ENCODE measurements at places on chromosomes 3 and 15.

GRCh38 chr15:98898122-98898521, 109.5 kb downstream of the PGPEP1L start:
- no peak for DNase-seq

GRCh38 chr15:52309154-52309548, 13.5 kb upstream of the MYO5C start:
- DNase-seq: no peak

DNA sequence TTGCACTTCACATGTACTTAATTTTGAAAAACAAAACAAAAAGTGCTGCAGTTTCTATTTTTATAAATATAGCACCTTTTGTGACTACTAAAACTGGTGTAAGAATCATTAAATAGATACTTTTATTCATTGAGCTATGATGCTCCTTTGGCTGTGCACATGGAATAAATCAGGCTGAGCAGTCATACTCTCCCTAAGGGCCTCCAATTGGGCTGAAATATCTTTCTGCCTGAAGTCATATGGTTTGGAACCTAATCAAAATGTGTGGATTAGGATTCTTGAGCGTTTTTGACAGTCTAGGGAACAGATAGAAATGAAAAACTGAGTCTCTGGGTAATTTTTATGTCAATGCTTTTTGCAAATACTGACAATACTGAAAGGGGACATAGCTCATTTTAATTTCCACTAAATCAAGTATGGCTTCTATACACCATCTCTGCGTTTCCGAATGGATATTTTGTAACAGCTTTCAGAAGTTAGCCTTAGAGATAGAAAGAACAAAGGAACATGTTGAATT, 392.2 kb upstream of the ROBO1 start:
- DNase-seq: no peak

DNA sequence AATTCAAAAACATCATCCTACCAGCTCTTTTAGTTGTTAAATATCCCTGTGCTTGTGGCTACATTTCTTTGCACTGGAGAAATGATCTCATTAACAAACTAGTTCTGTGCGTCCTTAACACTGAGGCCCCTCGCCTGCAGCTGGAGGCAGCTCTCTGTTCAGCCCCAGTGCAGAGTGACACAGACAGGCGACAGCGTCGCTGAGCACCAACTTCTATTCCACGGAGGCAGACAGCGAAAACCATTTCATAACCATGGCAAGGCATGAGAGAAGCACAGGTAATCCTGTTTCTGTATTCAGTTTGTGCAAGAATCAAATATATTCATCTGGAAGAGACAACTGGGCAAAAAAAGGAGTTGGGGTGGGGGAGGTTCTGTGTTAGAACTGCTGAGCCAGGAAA, 530.7 kb downstream of the ZIC1 start:
- no peak for DNase-seq

GRCh38 chr3:187889601-187890404, 144.5 kb upstream of the BCL6 start:
- no peak for DNase-seq

DNA sequence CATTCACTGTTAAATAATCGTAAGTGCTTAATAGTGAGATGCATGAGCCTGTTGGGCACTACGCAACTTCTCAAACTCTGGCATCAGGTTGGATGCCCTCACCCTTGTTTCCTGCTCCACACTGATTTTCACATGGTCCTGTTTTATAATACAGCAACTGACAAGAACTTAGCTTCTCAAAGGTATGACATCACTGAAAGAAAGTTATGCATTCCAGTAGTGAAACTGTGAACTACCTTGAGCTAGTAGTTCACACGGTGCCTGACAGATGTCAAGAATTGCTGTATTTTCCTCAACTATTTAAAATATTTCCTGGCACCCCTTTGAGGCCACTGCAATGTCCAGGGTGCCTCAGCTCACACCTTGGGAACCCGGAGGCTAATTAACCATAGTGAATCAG, 327.5 kb downstream of the RORA start:
- DNase-seq: no peak

Data from activated naive CD8-positive, alpha-beta T cell treated with anti-CD3 and anti-CD28 coated beads, Interleukin-2, amount 50 U/mL, for 24 hours (primary cell).